Upper lobe of right lung (tissue), 1 donor: ENCODE measurements at places on chromosomes 6 and 20. TPM values are rescaled to one million over a fixed set of nuclear protein-coding genes. Genes with fewer than 3 reads are reported as not detected.

DNA sequence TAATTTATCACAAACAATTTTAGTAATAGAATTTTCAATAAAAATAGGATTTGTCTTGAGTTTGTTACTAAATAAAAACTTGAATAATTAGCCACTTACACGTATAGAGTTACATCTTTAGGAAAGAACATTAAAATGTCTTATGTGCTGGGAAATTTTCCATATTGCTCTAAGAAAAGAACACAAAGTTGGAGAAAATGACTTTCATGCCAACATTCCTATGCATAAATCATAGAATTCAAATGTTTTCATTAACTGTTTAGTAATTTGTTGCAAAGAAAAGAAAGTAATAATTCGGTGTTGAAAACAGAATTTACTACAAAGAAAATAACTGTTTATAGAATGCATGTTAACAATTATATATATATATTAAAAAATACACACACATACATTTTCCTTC, 4.7 kb upstream of the TBC1D32 start:
- DNase-seq: no peak
- no peaks in the 10 kb centered on the region for H3K27me3 ChIP-seq
- no peak overlapping the region for H3K27ac ChIP-seq
- no peaks in the 10 kb centered on the region for H3K4me1 ChIP-seq
- no peak overlapping the region for H3K4me3 ChIP-seq

GRCh38 chr20:3871550-3872265, 17.5 kb upstream of the PANK2 start:
- DNase-seq: no peak
- H3K4me1 ChIP-seq: no peaks in the 10 kb centered on the region
- H3K27ac ChIP-seq: no peak overlapping the region
- H3K36me3 ChIP-seq: peaks cover 48% of the 10 kb centered on the region

- H3K27me3 ChIP-seq: no peaks in the 10 kb centered on the region
- no peak for DNase-seq
- H3K4me3 ChIP-seq: no peak overlapping the region
These were observed 88.2 kb downstream of the NFATC2 start for GRCh38 chr20:51454250-51454865.

SALL4 gene
- total RNA-seq: 0.43 TPM

GRCh38 chr20:63050406-63050805, 43.6 kb upstream of the BHLHE23 start:
- no peak overlapping the region for H3K27ac ChIP-seq
- H3K4me1 ChIP-seq: no peaks in the 10 kb centered on the region
- no peak for DNase-seq
- no peak overlapping the region for H3K4me3 ChIP-seq
